ENCODE measurements at places on chromosomes 4 and X.

- DNase-seq, result no peak
Measured at GRCh38 chrX:10047133-10047532, 80.0 kb downstream of the CLDN34 start.

DNA sequence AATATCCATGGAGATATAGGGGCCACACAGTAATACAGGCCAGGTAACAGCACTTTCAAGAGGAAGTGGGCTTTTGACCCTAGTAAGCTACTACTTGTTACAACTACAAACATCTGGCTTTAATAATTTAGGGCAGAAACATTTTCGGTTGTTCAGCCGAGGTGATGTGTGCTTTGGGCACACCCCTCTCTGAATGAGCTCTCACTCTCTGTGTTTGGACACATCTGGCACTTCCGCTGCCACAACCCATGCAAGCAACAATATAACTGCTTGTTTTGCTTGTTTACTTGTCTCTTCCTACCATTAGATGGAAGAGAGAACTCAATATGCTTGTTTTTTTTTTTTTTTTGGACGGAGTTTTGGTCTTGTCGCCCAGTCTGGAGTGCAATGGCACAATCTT, 277.2 kb downstream of the HS3ST1 start:
- DNase-seq, result no peak

- DNase-seq, result no peak
Measured at GRCh38 chrX:146707781-146708180, 101.8 kb upstream of the CXorf51B start.

GRCh38 chrX:46044486-46044885, 500.7 kb downstream of the ZNF674 start:
- no peak for DNase-seq

DNA sequence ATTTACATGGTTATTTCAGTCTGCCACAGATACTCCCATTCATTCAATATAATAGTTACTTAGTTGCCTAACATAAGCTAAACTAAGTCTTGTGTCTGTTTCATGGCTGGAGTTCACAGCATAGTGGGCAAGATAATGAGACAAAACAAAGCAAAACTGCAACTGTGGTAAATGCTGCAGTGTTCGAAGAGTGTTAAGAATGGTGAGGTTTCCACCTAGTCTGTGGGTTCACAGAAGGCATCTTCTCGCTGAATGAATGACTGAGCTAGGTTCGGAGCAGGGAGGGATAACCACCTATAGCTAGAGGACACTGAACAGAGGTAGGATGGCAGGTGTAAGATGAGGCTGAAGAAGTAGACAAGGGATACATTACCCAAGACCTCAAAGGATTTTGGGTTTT, 171.0 kb downstream of the FBXW7 start:
- no peak for DNase-seq

GRCh38 chr4:94036964-94037363, 170.7 kb upstream of the SMARCAD1 start:
- no peak for DNase-seq

- DNase-seq, result no peak
Measured at GRCh38 chr4:99013402-99013843, 17.9 kb downstream of the METAP1 start.

DNA sequence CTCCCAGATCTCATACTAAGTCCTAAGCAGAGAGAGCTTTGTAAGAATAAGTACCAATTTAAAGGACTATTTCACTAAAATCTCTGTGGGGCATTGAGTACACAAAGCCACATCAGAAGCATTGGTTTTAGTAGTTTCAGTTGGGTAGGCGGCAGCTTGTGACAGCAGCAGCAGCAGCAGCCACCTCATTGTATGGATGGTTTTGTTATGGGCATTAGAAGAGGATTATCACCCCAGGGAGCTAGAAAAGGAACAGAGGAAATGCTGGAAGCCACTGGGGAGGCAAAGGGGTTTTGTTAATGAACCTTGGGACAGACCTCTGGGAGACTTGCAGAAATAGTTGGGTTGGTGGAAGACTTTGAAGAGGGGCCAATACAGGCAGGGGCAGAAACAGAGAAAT, 93.9 kb upstream of the FRMPD3 start:
- DNase-seq, result peak; percentile 17

DNA sequence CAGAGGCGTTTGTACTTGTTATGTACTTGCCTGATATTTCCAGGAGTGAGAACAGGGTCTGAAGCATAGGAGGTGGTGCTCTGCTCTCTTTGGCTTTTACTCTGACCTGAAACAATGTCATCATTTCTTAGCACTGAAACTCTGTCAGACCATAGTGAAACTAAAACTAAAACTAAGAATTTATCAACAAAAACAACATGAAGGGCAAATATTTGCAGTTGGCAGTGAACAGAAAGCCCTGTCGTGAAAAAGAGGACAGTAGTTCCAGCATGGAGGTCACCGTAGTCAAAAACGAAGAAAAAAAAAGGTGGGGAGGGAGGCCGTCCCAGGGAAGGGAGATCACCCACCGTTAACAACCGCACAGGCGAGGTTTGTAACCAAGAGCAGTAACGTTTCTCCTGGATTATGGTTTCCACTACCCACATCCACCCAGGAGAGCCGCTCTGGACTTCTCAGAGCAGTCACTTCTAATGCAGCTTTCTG, 97.5 kb downstream of the ANK2 start:
- no peak for DNase-seq

GRCh38 chr4:14518136-14518535, 484.1 kb upstream of the CPEB2 start:
- no peak for DNase-seq

DNA sequence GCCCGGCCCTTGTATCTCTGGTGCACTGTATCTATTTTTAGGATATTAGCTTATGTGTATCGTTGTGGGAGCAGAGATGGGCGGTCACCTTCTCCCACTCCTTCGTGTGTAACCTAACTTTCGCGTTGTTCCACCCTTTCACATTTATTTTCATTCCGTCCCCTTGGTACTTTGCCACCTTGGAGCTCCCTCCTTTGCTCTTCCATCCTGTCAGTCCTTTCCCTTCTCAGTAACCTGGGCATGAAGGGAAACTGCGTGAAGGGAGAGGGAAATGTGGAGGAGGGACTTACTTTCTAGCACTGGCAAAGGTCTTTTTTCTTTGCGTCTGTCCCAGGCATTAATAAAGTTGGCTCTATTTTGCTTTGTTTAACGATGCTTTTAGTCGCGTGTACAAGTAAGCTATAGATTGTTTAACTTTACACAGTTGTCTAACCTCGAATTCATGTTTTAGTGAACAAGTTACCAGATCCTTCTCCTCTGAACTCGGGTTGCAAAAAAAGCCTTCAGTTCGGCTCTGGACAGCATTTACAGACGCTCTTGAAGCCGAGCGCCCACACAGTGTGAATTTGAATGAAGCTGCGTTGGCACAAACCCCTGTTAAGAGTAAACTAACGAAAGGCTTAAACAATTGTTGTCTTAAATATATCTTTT, 3.9 kb downstream of the PCDH10 start:
- DNase-seq, result no peak

- no peak for DNase-seq
Measured at GRCh38 chrX:12721042-12721441, 70.2 kb upstream of the PRPS2 start.

GRCh38 chrX:63764946-63765345, 20.1 kb downstream of the ARHGEF9 start:
- DNase-seq, result no peak

DNA sequence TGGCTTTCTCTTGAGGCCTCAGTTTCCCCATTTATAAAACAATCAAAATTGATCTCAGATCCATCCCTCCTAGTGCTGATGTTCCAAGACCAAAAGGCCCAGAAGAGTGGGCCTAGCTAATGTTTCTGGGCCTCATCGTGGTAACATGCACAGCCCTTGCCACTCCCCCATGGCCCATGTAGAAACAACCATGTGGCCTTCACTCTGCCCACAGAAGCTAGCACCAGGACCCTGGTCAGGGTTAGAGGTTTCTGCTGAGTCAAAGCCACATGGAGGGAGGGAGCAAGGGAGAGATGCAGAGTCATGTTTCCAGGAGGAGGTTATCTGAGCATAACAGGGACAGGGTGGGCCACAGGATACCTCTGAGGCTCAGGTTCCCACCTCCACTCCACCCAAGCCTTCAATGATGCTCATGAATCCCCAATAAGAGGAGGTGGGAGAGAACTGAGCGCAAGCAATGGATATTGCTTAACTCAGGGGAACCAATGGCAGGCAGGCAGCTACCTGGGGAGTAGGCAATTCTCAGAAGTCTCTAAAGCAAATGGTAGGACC, 16.9 kb downstream of the OTUD5 start:
- no peak for DNase-seq

DNA sequence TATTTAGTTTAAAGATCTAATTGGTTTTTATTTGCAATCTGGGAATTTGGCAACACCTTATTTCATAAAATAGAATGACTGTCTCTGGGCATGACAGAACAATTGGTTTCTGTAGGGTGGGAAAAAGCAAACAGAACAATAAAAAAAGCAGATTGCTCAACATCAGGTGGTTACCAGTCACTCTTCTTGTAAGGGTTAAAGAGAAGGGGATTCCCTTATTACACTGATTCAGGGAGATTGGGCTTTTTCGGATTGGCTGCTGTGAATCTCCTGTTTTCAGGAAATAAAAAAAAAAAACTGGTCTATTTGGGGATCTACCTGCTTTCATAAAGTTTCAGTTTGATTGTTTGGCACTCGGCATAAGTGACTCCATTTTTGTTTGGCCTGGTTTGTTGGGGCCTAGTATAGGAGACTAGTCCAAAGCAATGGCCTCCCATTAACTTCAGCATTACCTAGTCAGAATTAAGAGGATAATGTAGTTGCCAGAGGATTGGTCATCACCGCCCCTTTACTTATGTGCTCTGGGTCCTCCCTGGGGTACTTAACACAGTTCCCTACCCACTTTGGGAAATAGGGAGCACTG, 380.5 kb downstream of the IDS start:
- no peak for DNase-seq

GRCh38 chr4:66357316-66357715, 687.0 kb upstream of the EPHA5 start:
- no peak for DNase-seq

DNA sequence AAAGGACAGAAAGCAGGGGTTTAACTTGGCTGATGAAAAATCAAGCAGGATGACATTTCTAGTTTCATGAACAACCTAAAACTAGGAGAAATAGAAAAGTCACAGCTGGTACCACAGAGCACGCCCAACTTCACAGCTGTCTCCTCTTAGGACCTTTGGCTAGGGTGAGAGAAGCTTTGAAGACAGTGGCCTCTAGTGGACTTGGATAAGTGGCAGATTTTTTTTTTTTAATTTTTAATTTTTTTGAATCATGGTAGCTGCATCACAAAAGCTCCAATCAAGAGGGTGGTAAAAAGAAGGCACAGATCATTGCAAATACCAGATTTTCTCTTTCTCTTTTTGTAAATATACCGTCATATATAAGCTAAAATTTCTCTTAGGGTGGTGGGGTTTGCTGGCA, 20.2 kb upstream of the MAP3K15 start:
- DNase-seq, result peak; percentile 12

- DNase-seq, result peak; percentile 0
Measured at GRCh38 chr4:109755656-109756055, 25.8 kb upstream of the PLA2G12A start.

DNA sequence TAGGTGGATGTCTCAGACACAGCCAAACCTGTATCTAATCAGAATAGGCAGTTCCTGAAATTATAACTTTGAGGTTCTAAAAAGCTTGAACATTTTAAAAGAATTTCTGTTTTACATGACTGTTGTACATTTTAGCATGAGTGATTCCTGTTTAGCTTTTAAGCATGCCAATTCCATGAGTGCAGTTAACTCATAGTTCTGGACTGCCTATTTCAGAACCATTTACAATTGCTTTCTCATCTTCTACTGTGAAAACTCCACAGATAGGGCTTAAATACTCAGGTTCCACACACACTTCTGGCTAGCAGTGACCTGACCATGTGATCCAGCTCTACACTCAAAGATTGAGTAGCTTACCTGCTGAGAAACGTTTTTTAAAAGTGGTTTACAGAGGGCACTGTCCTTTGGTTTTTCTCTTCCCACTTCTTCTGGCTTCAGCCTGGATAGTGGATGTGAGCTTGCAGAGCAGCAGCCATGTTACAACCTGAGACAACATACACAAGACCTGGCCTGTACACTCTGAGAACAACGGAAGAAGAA, 280.8 kb downstream of the ANKRD50 start:
- DNase-seq, result no peak

DNA sequence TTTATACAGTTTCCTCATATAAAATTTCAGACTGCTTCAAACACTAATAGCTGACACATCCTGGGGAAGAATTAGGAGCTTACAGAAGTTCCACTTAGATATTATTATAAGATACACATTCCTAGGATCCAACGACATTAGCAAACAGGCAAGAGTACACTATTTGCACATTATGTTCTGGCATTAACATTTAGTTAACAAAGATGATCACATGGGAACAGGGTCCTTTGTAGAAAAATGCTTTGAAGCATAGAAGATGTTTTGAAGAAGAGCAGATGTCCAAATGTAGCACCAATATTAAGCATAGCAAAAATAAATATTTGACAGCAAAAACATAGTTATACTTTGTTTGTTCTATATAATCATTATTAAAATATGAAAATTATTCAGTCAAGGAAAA, 52.1 kb downstream of the BTC start:
- no peak for DNase-seq

DNA sequence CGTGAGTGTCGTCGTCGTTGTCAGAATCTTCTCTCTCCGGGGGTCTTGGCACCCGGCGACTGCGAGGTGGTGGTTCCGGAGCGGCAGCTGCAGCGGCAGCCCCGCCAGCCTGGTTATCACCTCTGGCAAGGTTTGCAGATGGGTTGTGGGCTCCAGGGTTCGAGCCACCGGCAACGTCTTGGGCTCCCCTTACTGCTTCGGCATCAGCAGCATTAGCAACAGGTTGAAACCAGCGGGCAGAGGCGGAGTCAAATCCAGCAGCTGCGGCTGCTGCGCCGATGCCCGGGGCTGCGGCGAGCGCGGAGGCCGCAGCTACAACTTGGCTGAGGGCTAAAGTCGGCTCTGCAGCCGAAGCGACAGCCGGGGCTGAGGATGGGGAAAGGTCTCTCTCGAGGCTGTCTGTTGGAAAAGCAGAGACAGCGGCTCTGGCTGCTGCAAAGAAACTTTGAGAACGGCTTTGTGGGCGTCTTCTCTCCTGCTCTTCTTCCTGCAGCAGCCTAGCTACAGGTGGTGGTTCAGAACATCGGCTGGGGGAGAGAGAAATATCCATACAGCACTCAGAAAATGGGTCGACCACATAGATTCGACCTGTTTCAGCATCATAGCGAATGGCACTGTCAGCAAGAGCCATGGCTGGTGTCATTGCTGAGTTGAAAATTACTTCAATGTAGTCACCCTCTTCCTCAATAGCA, 3.6 kb downstream of the IRS4 start:
- DNase-seq, result no peak

- DNase-seq, result no peak
Measured at GRCh38 chr4:52377563-52377962, 281.5 kb downstream of the USP46 start.

DNA sequence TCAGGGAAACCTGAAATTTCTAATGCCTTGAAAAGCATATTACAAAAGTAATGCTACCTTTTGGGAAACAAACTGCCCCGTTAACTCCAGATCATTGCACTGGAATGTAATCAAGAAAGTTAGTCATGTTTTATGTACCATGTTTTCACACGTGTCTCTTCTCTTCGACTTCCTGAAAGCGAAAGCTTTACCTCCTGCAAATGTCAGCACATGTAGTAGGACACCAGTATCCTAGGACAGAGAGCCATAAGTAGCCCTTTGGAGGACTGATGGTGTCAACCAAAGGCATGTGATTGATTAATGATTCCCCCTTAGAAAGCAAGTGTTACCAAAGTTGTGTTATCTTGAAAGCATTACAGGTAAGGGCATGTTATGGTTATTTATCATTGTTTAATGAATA, 8.8 kb upstream of the MND1 start:
- DNase-seq, result no peak

GRCh38 chrX:136574548-136574947, 42.5 kb downstream of the VGLL1 start:
- no peak for DNase-seq

GRCh38 chr4:15040916-15041463, 38.7 kb downstream of the CPEB2 start:
- DNase-seq, result no peak
